ENCODE measurements at places on chromosomes 2 and 18. TPM values are rescaled to one million over a fixed set of nuclear protein-coding genes. Genes with fewer than 3 reads are reported as not detected.

DNA sequence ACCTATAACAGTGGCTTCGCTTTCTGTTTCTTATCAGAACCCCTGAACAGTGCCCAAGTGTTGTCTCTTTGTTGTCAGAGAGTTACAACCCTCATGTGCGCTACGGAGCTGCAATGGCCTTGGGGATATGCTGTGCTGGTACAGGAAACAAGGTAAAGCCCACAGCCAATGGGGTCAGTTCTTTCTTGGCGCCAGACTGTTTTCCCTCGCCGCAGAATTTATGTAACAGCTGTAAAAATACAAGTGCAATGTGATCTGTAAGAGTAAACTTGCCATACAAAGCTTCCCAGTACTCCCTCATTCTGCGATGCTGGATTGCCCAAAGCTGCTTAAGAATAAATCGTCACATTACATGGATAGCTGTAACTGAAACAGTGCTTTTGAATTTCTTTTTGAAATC is 13.9 kb upstream of the HTR2B start:
- no peak overlapping the region for H3K27ac ChIP-seq
- no peak for DNase-seq
- H3K36me3 ChIP-seq: peaks cover 8% of the 10 kb centered on the region

GRCh38 chr2:185813707-185814106 is 75.1 kb downstream of the FSIP2 start:
- H3K4me1 ChIP-seq: no peaks in the 10 kb centered on the region
- DNase-seq: no peak
- H3K36me3 ChIP-seq: no peaks in the 10 kb centered on the region
- H3K27me3 ChIP-seq: no peaks in the 10 kb centered on the region
- H3K27ac ChIP-seq: no peak overlapping the region

- no peaks in the 10 kb centered on the region for H3K4me1 ChIP-seq
- DNase-seq: no peak
- no peaks in the 10 kb centered on the region for H3K36me3 ChIP-seq
- no peak overlapping the region for H3K4me3 ChIP-seq
Measured at GRCh38 chr2:221060376-221060775, 511.7 kb downstream of the EPHA4 start.

ALPG gene
- not detected for total RNA-seq
